AG04450 (cell line): ENCODE measurements at places on chromosomes 4 and X. TPM values are rescaled to one million over a fixed set of nuclear protein-coding genes. Genes with fewer than 3 reads are reported as not detected.

GRCh38 chrX:106716004-106716403, 10.5 kb upstream of the RNF128 start:
- no peak for DNase-seq

GRCh38 chr4:144547678-144548298, 98.2 kb upstream of the HHIP start:
- DNase-seq = no peak

The BST1 gene
- polyA plus RNA-seq = 23.7 and 27.6 TPM in 2 replicates

The GYPE gene
- 1.6 TPM in 2 replicates for polyA plus RNA-seq

The YIPF7 gene
- polyA plus RNA-seq = not detected in 2 replicates

The TCP11X2 gene
- not detected in 2 replicates for polyA plus RNA-seq
